ENCODE measurements at places on chromosomes 7 and 10.

DNA sequence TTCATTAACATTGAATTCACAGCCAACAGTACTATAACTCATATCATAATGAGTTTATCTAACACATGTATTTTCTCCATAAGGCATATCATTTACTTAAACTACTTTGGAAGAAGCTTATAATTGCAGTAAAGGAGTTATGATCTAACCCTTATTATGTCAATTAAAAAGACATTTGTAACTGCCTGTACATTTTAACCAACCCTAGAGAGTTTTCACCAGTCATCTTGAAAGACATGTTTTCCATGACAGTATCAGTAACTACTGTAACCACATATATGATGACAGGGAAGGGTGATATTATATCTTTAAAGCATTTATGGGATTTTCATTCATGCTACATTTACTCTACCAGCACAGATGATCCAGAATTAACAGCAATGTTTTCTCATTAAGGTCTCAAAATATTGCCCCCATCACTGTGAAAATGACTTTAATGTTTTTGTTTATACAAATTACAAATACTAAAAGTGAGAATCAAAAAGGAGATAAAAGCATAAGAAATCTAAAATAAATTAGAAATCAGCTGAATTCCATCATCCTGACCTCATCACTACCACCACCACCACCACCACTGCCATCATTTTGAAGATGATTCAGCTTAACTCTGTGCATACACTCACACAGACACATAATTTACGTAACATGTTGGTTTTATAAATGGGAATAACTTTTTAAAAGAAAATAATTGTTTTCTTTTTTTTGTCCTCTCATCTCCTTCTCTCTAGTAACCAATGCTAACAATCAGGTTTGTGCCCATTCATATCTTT, 53.6 kb downstream of the MKLN1 start:
- H3K27me3 ChIP-seq = no peaks in the 10 kb centered on the region
- peaks cover 57% of the 10 kb centered on the region for H3K36me3 ChIP-seq
- peaks cover 4% of the 10 kb centered on the region for H3K4me1 ChIP-seq
- DNase-seq = no peak

DNA sequence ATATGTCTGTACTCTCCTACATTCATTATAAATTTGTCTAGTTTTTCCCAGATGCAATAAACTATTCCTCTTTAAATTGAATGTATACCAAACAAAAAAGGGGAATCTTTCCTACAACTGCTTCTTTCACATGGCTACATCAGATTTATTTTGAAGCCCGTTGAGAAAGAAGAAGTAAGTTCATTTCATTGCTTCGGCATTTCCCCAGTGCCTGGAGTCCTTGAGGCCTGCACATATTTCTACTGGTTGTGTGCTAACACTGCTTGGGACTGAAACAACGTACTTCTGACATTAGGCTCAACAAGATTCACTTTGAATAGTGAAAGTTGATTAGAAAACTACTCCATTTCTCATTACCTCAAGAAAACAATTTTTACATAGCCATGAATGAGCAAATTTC, 201.7 kb downstream of the PHF14 start:
- no peak overlapping the region for H3K4me3 ChIP-seq
- peaks cover under 1% of the 10 kb centered on the region for H3K4me1 ChIP-seq
- DNase-seq = no peak
- H3K27me3 ChIP-seq = no peaks in the 10 kb centered on the region
- no peaks in the 10 kb centered on the region for H3K36me3 ChIP-seq
- no peak overlapping the region for H3K27ac ChIP-seq

GRCh38 chr10:30784897-30785605, 155.5 kb upstream of the LYZL2 start:
- no peaks in the 10 kb centered on the region for H3K36me3 ChIP-seq
- H3K27ac ChIP-seq = no peak overlapping the region
- H3K27me3 ChIP-seq = peaks cover 8% of the 10 kb centered on the region
- peaks cover 53% of the 10 kb centered on the region for H3K4me1 ChIP-seq
- peak; percentile 77 for DNase-seq
- peak overlapping the region; percentile 80 for H3K4me3 ChIP-seq

DNA sequence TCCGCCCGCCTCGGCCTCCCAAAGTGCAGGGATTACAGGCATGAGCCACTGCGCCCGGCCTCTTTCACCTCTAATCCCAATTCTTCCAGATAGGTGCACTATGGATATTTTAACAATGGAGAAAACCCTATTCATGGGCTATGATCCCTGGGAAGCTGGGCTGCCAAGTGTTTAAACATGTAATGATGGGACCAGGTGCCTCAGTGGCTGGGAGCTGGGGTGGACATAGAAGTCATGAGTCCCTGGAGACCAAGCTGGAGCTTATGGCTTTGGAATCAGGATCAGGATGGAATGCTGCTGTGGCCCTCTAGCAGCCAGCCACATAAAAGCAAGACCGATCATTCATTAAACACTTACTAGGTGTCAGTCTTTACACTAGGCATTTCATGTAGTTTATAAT, 41.8 kb upstream of the IGFBP3 start:
- H3K27ac ChIP-seq = no peak overlapping the region
- H3K4me3 ChIP-seq = no peak overlapping the region
- no peaks in the 10 kb centered on the region for H3K36me3 ChIP-seq
- peaks cover 10% of the 10 kb centered on the region for H3K27me3 ChIP-seq
- no peak for DNase-seq
- H3K4me1 ChIP-seq = no peaks in the 10 kb centered on the region

- no peak overlapping the region for H3K4me3 ChIP-seq
- no peaks in the 10 kb centered on the region for H3K36me3 ChIP-seq
- H3K27ac ChIP-seq = no peak overlapping the region
- DNase-seq = no peak
Observed at GRCh38 chr7:128036226-128036940, 5.1 kb upstream of the LRRC4 start.

GRCh38 chr10:126376956-126377355, 11.3 kb downstream of the ADAM12 start:
- no peak for DNase-seq
- H3K27ac ChIP-seq = no peak overlapping the region
- H3K27me3 ChIP-seq = peaks cover 5% of the 10 kb centered on the region
- H3K4me1 ChIP-seq = no peaks in the 10 kb centered on the region

- peaks cover 11% of the 10 kb centered on the region for H3K4me1 ChIP-seq
- H3K27ac ChIP-seq = no peak overlapping the region
- peaks cover 78% of the 10 kb centered on the region for H3K36me3 ChIP-seq
- DNase-seq = no peak
Observed at GRCh38 chr7:16619979-16620408, 25.6 kb downstream of the ANKMY2 start.

DNA sequence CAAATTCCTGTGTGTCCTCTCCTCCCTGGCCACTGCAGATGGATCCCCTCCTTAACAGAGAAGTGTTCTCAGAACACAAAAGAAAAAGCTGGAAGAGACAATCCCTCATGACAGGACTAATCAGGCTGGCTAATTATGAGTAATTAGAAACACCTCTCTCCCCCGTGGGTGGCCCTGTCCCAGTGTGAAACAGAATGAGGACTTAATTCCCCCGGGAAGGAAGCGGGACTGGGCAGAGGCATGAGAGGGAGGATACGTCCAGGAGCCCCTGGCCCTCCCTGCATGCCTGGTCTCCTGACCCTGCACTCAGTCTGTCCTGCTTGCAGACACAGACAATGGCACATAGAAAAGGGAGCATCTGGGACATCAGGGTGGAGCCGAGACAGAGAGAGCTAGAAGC, 7.6 kb upstream of the ADCYAP1R1 start:
- H3K4me3 ChIP-seq = no peak overlapping the region
- peaks cover 14% of the 10 kb centered on the region for H3K4me1 ChIP-seq
- DNase-seq = no peak
- no peaks in the 10 kb centered on the region for H3K36me3 ChIP-seq

DNA sequence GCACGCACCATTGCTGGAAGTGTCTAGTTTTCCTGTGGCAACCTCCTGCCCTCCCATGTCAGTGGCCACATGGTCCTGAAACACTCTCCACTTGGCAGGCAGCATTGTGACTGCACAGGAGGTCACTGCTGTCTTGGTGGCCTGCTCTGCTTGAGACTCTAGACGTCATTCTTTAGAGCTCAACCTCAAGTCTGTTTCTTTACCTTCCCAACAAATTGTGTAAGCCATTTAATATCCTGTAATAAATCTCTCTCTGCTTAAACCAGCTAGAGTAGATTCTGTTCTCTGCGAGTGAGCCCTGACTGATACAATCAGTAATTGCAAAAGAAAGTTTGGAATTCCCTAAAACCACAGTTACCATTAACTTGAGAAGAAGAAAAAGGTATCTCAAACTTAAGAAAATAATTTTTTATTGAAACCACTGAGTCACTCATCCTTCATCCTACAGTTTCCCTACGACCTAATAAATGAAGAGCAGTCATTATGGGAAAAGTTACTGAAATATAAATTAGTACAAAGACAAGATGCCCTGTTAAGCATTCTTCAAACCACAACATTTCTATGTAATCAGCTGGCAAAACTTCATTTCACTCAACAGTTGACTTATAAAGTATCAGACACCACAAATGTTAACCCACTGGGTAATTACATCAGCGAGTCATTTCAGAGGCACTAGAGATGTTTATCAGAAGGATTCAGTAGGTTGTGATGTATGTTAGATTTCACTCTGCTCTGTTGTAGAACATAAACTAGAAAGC, 18.0 kb downstream of the SLC25A13 start:
- H3K27me3 ChIP-seq = no peaks in the 10 kb centered on the region
- H3K4me1 ChIP-seq = peaks cover 24% of the 10 kb centered on the region

GRCh38 chr10:132407846-132408278, 10.9 kb downstream of the PWWP2B start:
- no peaks in the 10 kb centered on the region for H3K27me3 ChIP-seq
- DNase-seq = no peak
- peaks cover 7% of the 10 kb centered on the region for H3K36me3 ChIP-seq
- no peak overlapping the region for H3K4me3 ChIP-seq

GRCh38 chr7:80601999-80602398, 36.4 kb upstream of the CD36 start:
- H3K4me1 ChIP-seq = no peaks in the 10 kb centered on the region
- H3K36me3 ChIP-seq = no peaks in the 10 kb centered on the region
- no peak overlapping the region for H3K27ac ChIP-seq

GRCh38 chr10:88991899-88992320, 1.3 kb downstream of the FAS start:
- peak overlapping the region; percentile 86 for H3K27ac ChIP-seq
- DNase-seq = no peak
- H3K27me3 ChIP-seq = peaks cover 11% of the 10 kb centered on the region
- no peaks in the 10 kb centered on the region for H3K36me3 ChIP-seq
